ENCODE measurements at places on chromosomes 12 and 14.

DNA sequence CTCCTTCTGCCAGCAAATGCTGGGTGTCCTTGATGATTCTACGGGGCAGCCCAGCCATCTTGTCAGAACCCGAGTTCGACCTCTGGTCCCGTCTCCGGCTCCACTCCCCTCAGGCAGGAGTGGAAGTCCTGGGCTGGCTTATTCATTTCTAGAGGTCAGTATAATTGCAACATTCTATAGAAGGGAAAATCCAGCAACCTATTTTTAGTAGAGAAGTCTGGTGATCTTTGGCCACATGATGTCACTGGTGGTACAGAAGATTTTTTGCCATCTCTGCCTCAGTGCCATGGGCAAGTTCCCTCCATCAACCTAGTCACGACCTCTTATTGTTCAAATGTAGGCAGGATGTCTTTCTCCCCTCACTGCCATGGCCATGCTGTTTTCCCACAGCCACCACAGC is 22.4 kb downstream of the OR10G2 start:
- no peak for DNase-seq

DNA sequence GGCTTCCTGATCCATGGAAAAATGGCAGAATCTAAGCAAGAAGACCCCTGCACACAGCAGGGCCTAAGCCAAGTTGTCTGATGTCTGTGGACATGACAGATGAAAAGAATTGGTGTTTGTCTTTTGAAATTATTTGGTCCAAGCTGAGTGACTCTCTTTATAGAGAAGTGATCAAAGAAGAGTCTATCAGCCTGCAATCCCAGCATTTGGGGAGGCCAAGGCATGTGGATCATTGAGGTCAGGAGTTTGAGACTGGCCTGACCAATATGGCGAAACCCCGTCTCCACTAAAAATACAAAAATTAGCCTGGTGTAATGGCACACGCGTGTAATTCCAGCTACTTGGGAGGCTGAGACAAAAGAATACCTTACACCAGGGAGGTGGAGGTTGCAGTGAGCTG is 64.8 kb upstream of the TUNAR start:
- DNase-seq = no peak

GRCh38 chr14:83478741-83479140 is 1945.1 kb upstream of the SEL1L start:
- DNase-seq = no peak

DNA sequence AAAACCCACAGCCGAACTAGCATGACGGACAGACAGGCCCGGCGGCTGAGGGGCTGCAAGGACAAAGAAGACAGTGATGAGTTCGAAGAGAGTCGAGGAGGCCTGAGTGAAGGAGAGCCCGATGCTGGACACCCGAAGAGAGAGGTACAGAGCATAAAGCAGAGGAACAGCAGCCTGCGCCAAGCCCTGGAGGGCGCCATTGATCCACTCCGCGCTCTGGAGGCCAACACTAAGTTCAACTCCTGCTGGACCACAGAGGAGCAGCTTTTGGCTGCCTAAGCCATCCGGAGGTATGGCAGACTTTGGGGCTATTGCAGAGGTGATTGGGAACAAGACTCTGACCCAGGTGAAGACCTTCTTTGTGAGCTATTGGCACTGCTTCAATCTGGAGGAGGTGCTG is 7.8 kb upstream of the PLXNC1 start:
- no peak for DNase-seq

- DNase-seq = no peak
These were observed 231.4 kb downstream of the PCNX1 start for GRCh38 chr14:71138448-71139293.

DNA sequence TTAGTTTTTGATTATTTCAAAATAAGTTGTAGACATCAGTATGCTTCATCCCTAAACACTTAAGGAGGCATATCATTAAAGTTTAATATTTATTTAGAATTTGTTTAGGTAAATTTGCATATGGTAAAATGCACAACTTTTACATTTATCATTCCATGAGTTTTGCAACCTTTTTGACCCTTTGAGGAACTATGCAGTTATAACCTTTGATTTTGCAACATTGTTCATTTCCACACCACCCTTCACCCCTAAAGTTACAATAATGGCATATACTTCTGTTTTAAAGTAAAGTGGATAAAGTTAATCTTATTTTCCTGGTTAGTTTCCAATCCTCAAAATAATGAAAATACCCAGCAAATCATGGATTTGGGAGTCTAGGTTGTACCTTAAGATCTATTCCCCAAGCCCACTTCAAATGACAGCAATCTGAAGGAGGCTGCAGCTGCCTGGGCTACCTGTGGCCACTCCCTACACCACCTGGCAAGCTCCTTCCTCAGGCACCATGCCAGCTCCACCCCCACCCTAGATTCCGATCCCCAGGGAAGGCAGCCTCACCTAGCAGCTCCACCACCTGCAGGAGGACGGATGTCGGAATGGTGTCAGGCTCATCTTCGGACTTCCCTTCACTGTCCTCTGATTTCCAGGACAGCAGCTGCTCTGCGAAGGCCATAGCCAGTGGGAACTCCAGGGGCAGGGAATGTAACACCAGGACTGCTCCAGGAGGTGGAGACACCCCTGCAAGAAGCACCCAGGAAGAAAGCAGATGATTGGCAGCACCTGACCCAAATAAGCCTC is 65.1 kb downstream of the TRAFD1 start:
- no peak for DNase-seq

DNA sequence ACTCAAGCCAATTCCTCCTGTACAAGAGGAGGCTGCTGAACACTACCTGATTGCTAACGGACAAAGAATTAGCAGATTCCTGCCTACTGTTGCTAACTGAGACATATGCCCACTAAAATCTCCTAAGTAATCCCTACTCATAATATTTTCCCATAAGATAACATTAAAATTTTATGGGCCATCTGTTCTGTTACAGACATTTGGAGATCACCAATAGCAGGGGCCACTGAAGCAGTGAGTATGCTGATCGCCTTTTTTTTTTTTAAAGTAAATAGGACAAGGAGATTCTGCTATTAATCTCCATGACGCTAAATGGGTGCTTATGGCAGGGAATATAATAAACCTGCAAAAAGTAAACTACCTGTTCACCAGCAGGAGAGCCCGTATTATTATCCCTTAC is 292.9 kb downstream of the MED13L start:
- DNase-seq = no peak

GRCh38 chr12:52090291-52090690 is 10.8 kb downstream of the SMIM41 start:
- DNase-seq = no peak

DNA sequence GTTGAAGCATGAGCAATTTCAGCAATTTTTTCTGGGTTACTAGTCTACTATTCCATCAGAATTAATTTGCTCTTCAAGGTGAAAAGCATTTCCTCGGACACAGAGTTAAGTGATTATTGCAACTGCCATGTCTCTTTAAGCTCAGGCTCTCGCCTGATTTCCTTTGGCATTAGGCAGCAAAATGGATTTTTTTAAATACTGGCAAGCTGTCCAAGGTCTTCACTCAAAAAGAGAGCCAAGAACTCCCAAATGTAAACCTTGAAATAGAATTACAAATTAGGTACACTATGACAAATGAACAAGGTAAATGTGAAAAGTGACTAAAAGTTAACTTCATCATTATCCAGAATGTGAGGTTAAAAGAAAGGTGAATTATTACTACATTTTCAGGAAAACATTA is 111.9 kb downstream of the GARIN6 start:
- DNase-seq = no peak

DNA sequence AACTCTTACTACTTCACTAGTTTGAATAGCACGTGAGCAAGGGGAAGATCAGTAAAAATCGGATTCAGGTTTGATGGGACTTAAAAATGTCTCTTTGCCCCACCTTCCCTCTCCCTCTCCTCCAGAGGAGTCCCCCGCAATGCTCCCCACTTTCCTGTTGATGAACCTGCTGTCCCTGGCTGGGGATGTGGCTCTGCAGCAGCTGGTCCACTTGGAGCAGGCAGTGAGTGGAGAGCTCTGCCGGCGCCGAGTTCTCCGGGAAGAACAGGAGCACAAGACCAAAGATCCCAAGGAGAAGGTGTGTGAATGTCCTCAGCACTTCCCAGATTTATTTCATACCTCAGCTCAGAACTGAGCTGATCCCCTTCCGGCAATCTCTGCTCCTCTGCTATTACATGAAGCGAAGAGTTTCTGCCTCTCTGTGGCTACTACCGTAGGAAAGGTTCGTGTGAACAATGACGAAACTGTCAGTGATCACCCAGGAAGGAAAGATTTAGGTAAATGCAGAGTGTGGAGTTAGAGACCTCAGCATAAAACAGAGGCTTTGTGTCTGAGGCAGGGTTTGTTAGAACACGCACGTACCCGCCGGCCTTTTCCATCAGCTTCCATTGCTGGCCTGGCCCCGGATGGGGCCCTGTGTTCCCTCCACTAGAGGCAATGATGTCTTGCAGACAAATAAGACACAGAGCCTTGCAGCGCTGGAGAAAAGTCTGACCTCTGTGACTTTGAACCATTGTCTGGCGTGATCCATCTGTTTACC is 7.4 kb upstream of the GAPDH start:
- no peak for DNase-seq

- DNase-seq = no peak
These were observed 212.1 kb upstream of the ABCD2 start for GRCh38 chr12:39831587-39832315.

- DNase-seq = no peak
These were observed 3.6 kb downstream of the ITGA7 start for GRCh38 chr12:55703901-55704761.

DNA sequence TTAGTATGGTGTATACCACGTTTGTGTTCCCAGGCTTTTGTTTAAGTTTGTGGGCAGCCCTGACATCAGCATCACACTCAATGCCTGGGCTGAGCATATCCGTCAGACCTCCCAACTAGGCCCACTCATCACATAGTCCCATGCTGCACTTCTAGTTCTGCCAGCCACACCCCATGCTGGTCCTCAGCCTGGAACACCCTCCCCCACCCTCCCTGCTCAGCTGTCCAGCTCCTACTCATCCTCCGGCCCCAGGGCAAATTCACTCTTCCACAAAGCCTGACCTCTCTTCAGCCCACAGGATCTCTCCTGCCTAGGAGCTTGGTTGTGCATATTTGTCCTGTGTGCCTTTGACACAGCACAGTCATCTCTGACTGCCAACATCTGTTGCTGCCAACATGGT is 3.9 kb upstream of the ENDOU start:
- no peak for DNase-seq

GRCh38 chr14:92309968-92310530 is 12.9 kb upstream of the SLC24A4 start:
- DNase-seq = no peak

- no peak for DNase-seq
These were observed 149.2 kb downstream of the EMP1 start for GRCh38 chr12:13345722-13346121.

GRCh38 chr12:6324936-6325750 is 14.7 kb downstream of the PLEKHG6 start:
- no peak for DNase-seq

DNA sequence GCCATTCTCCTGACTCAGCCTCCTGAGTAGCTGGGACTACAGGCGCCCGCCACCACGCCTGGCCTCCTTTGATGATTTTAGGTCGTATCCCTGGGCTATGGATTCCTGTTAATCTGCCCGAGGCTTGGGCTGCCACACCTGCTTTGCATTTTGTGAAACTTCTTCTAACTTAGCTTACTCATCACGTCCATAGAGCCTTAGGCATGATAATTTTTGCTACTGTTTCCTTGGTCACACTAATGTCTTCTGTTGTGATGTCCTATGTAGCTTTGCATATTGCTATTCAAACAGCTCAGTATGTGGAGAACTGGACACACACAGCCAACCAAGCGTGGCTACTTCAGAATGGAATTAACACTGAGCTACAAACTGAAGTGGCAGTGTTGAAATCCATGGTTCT is 47.5 kb upstream of the DDX11 start:
- DNase-seq = no peak

- DNase-seq = no peak
These were observed 890 bp downstream of the SPTLC2 start for GRCh38 chr14:77615361-77616132.

DNA sequence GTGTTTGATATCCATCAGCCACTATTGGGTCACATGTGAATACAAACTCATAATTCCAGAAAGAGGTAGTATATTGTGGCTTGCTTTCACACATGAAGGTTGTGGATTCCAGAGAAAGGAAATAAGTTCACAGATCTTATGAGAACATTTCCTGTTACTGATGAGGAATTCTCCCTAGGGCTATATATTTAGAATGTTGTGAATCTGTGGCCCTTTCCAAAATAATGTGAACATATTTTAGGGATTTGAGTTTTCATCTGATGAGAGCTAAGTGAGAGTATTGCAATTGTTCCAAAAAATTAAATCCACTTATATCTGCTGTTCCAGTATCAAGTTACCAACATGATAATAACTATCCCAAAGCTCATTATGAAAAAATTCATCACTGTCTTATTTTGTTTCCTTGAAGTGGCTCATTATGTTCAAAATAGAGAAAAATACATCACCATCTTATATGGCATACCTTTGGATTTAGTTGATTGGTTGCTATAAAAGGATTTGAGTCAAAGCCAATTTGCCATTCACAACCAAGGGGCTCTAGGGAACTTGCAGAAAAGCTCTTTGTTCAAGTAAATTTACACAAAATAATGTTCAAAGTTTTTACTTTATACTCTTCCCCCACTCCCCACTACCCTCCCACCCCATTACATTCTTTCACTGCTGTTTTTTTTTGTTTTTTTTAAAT is 76.3 kb downstream of the MYRFL start:
- DNase-seq = peak; percentile 36

DNA sequence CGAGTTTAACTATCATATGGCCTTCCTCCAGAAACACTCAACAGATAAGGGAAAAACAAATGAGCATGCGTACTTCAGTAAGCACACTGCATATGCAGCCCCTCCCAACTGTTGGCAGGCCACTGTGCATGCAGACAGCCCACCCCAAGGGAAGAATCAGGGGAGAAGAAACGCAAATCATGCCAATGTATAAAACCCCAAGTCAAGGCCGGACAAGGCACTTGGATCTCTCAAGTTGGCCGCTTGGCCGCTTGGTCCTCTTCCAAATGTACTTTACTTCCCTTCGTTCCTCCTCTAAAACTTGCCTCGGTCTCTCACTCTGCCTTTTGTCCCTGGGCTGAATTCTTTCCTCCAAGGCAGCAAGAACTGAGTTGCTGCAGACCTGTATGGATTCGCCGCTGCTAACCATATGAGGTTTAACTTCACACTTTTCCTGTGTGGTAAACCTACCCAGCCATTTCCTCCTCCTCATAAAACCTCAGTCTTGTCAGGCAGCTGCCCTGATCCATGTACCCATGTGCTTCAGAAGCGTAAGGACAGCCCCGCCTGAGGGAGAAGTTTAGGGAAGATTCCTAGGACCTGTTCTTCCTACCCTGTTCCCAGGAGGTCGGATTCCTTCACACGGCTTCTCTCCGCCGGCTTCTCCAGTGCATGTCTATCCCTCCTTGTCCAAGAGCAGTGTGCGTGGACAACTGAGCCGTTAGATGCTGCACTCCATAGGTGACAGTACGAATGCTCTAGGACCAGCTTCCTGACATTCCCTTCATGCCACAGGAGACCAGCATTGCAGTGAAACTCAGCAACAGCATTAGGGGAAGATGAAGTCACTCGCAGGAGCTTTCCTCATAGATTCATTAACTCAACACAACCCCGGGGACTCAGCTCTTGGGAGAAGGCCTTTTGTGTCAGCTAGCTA is 188.0 kb downstream of the MON2 start:
- DNase-seq = no peak

DNA sequence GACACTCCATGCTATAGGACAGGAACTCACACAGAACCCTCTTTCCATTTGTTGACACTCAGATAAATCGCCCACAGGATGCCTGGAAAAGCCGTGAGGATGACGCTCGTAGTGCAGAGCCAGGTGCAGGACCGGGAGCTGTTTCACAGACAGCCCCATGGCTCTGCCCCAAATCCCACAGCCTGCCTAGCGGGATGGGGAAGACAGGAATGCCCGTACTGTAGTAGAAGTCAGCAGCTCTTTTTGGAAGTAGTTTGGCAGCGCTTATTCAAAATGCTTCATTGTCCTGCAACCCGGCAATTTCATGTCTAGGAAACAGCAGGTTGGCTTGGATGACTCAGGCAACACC is 41.6 kb downstream of the JAG2 start:
- no peak for DNase-seq
